ENCODE measurements at places on chromosomes 6 and 20.
A peak's percentile ranks its signal among the peaks of the same experiment; 100 is the strongest.

- DNase-seq = no peak
Observed at GRCh38 chr6:94289131-94289530, 869.8 kb upstream of the EPHA7 start.

DNA sequence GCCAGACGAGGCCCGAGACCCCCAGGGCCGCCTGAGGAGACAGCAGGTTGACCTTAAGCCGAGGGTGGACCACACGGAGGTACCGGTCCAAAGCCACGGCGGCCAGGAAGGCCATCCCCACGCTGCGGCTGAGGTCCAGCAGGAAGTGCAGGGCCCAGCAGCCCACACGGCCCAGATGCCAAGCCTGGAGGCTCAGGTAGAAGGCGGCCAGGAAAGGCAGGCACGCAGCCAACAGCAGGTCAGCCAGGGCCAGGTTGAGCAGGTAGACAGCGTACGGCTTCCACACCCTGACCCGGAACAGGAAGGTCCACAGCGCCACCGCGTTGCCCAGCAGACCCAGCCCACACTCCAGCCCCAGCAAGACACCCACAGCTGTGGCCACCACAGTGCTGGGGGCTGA lies 366 bp downstream of the GPR31 start:
- no peak for DNase-seq

- DNase-seq = no peak
Observed at GRCh38 chr6:107563694-107564588, 74.0 kb downstream of the SOBP start.

- DNase-seq = no peak
Observed at GRCh38 chr6:76684875-76685274, 612.4 kb upstream of the IMPG1 start.

DNA sequence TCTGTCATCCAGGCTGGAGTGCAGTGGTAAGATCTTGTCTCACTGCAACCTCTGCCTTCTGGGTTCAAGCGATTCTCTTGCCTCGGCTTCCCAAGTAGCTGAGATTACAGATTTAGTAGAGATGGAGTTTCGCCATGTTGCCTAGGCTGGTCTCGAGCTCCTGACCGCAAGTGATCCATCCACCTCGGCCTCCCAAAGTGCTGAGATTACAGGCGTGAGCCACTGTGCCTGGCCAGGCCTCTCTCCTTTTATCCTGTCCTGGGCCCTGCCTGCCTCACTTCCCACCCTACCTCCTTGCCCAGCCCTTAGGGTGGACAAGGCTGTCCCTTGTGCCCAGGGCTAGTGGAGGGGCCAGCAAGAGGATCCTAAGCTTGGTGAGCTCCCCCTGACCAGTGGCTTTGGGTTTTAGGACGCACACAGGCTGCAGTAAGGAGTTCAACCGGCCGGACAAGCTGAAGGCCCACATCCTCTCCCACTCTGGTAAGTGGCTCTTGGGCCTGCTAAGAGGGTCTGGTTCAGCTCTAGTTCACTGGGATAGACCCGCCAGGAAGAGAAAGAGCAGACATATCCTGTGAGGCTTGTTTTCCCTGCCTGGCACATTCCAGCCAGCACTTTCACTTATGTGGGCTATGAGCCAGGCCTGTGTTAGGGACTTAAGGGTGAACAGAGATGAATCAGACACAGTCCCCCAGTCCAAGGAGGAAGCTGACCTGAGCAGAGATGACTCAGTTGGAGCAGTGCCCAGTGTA lies 21.9 kb upstream of the CHMP4B start:
- peak; percentile 76 for DNase-seq

DNA sequence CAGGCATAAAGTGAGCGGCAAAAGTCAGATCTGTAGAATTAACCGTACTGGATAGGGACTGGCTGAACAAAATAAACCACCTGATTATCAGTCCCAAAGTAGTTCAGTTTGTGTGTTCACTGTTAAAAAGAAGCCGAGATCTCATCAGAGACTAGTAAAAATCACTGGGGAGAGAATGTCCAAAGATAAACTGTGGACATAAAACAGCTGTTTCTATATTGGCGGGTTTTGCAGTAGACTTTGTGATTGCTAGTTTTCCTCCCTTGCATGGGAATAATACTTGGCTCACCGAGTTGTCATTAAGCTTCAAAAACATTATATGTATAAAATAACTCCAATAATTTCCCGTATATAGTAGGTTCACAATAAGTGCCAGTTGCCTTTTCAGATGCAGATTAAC lies 114.2 kb upstream of the ID4 start:
- DNase-seq = no peak

DNA sequence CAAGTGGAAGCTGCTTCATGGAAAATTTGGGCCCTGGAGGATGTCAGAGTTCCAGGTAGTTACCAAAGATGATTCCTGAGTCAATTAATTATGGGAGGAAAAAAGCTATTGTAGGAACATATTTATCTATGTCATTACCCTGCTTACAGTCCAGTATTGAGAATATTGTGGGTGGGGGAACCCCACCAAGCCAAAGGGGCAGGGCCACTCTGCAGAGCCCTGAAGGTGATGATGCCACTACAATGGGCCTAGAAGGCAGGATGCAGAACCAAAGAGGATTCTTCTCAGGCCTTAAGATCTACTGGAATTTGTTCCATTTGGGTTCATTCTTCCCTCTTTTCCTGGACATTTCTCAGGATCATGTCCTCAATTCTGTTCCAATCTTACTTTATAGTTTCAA lies 375.2 kb upstream of the MARCKS start:
- no peak for DNase-seq

GRCh38 chr6:48100588-48100895 lies 10.5 kb downstream of the PTCHD4 start:
- DNase-seq = no peak

GRCh38 chr6:124432620-124433019 lies 529.6 kb upstream of the RNF217 start:
- no peak for DNase-seq

DNA sequence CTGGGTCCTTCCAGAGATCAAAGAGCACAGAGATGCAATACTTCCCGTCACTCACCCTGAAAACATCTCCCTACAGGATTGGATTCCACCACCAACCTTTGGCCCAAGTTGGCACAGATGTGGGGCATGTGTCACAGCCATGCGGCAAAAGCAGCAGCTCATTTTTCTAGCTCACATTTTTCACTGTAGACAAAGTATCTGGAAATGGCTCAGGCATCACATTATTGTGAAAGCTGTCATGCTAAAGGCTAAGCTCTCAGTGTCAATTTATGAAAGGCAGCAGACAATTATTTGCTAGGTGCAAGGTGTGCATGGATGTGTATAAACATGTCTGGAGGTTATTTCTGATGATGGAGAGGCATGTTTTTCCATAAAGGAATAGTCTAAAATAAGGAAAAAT lies 248.8 kb upstream of the PRND start:
- no peak for DNase-seq

- no peak for DNase-seq
Observed at GRCh38 chr6:130840050-130840449, 12.8 kb downstream of the SMLR1 start.

DNA sequence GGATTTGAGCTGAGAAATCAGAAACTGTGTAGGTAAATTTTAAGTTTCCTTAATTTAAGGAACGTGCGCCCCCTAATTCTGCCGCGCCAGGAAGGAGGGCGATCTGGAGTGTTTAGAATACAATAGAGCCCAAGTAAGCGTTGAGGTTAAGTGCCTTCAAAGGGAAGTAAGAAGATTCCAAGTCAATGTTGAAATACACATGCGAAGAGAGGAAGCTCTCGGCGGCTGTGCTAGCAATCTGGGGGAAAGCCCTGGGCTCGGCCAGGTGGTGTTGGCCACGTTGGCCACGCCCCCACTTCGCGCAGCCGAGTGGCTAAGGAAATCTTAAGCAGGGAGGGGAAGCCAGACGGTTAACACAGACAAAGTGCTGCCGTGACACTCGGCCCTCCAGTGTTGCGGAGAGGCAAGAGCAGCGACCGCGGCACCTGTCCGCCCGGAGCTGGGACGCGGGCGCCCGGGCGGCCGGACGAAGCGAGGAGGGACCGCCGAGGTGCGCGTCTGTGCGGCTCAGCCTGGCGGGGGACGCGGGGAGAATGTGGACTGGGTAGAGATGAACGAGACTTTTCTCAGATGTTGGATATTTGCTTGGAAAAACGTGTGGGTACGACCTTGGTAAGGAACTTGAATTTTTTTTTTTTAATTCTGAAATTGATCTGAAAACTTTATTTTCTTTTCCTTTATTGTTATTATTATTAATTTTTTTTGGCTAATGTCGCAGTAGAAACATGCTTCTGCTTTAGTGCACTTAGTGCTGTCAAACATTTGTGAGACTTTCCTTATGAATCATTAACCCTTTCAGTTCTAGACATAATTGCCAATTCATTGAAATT lies at the start of gene PRDM1:
Gene PRDM1, plus strand, starts transcription at position 353 of the 830 bp plus-strand sequence. Its CDS starts 218 bp downstream, at position 571.
- no peak for DNase-seq

Data from GM04504 (cell line).